HCT116 (cell line): ENCODE measurements at places on chromosomes 4 and X. TPM values are rescaled to one million over a fixed set of nuclear protein-coding genes. Genes with fewer than 3 reads are reported as not detected.

The NCAPG gene
- total RNA-seq: 79.4 TPM

- no peaks in the 10 kb centered on the region for H3K27me3 ChIP-seq
- H3K4me1 ChIP-seq: no peaks in the 10 kb centered on the region
- H3K4me3 ChIP-seq: no peak overlapping the region
- no peak overlapping the region for H3K27ac ChIP-seq
Observed at GRCh38 chr4:138078751-138079520, 163.2 kb downstream of the SLC7A11 start.

The CT45A3 gene
- total RNA-seq: 0.30 TPM

DNA sequence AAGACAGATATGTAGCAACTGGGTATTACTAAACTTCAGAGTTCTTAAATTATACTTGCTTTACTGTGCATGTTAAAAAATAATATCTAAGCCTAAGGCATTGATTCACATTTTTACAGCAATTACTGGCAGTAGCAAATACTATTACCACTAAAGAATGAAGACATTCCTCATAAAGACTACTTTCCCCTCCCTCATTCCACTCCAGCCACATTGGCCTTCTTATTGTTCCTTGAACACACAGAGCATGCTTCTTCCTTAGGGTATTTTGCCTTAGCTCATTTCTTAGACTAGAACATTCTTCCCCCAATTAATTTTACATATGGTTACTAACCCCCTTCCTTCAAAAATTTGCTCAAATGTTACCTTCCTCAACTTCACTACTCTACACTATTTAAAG lies 717.0 kb downstream of the CCSER1 start:
- no peaks in the 10 kb centered on the region for H3K27me3 ChIP-seq
- no peak overlapping the region for H3K27ac ChIP-seq
- DNase-seq: no peak
- peaks cover 8% of the 10 kb centered on the region for H3K4me1 ChIP-seq
- H3K4me3 ChIP-seq: no peak overlapping the region

The CXCL10 gene
- total RNA-seq: not detected

DNA sequence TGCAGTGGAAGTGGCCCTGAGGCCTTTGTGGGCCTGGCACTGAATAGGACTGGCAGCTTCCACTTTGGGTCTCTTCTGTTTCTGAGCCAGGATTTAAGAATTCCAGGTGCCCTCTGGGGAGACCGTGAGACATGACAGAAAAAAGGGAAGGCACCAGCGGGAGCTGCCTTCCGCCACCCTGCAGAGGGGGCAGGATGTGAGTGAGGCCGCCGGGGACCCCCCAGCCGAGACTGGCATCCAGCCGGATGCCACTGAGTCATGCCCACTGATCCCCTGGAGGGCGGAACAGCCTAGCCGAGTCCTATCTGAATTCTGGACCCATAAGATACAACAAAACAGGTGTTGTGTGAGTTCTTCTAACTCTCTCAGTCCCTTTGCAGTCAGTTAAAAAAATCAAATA lies 41.3 kb downstream of the C4orf50 start:
- DNase-seq: no peak
- H3K36me3 ChIP-seq: no peaks in the 10 kb centered on the region
- H3K27me3 ChIP-seq: peaks cover 33% of the 10 kb centered on the region
- H3K4me3 ChIP-seq: no peak overlapping the region
- no peak overlapping the region for H3K27ac ChIP-seq
- H3K4me1 ChIP-seq: no peaks in the 10 kb centered on the region

GRCh38 chr4:75985116-75985515 lies 5.6 kb downstream of the SDAD1 start:
- no peaks in the 10 kb centered on the region for H3K27me3 ChIP-seq
- H3K36me3 ChIP-seq: peaks cover 6% of the 10 kb centered on the region; the same call in 1 of the 2 replicates
- no peak overlapping the region for H3K4me3 ChIP-seq
- DNase-seq: no peak
- H3K4me1 ChIP-seq: peaks cover 12% of the 10 kb centered on the region; the same call in 1 of the 2 replicates
- H3K27ac ChIP-seq: no peak overlapping the region

DNA sequence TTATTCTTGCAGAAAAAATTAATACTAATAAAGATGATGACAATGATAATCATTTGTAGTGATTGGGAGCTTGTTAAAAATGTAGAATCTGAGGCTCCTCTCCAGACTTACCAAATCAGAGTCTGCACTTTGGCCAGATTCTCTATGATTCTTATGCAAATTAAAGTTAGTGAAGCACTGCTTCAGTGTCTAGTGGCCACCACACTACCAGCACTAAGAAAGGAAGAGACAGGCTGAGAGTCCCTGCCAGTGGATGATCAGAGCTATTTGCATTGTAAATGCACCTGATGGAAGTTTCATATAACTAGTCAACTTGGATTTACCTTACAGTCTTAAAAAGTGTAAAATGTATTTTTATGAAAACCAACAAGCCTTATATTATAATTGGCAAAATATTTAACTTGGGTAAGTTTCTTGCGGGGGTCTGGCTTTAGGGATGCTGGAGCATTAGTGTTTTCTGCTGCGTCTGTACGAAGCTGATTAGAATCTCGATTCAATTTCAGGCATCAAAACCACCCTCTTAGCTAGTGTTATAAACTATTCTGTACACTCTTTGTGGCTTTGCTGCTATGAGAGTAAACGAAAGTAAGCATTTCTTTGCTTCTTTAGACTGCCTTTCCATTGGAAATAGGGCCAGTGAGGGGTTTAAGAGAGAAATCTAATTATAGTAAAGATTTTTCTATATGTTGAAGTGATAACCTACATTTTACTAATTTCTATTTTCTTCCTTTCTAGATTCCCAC lies 114.1 kb downstream of the TLL1 start:
- no peaks in the 10 kb centered on the region for H3K27me3 ChIP-seq
- H3K27ac ChIP-seq: no peak overlapping the region
- no peak overlapping the region for H3K4me3 ChIP-seq
- H3K36me3 ChIP-seq: no peaks in the 10 kb centered on the region

DNA sequence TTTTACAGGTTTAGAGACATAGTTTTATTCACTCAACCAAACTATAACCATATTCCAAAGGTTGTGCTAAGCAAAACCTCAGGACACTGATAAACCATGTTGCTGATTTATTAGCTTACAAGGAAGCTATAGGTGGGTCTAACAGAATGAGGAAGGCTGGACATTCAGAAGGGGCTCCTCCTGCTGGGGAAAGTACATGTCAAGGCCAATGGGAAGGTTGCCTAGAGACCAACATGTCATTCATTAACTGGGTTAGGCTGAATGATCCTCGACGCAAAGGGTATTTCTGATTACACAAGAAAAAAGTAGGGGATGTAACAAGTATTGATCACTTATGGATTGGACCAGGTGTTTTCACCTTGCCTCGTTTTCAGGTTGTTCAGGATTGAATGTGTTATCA lies 30.3 kb downstream of the SLC10A6 start:
- DNase-seq: no peak
- H3K36me3 ChIP-seq: no peaks in the 10 kb centered on the region
- H3K4me3 ChIP-seq: no peak overlapping the region
- no peak overlapping the region for H3K27ac ChIP-seq
